ENCODE measurements at places on chromosomes 13 and 19.

GRCh38 chr19:33402421-33403220 is 29.1 kb downstream of the CEBPG start:
- DNase-seq: peak; percentile 27

DNA sequence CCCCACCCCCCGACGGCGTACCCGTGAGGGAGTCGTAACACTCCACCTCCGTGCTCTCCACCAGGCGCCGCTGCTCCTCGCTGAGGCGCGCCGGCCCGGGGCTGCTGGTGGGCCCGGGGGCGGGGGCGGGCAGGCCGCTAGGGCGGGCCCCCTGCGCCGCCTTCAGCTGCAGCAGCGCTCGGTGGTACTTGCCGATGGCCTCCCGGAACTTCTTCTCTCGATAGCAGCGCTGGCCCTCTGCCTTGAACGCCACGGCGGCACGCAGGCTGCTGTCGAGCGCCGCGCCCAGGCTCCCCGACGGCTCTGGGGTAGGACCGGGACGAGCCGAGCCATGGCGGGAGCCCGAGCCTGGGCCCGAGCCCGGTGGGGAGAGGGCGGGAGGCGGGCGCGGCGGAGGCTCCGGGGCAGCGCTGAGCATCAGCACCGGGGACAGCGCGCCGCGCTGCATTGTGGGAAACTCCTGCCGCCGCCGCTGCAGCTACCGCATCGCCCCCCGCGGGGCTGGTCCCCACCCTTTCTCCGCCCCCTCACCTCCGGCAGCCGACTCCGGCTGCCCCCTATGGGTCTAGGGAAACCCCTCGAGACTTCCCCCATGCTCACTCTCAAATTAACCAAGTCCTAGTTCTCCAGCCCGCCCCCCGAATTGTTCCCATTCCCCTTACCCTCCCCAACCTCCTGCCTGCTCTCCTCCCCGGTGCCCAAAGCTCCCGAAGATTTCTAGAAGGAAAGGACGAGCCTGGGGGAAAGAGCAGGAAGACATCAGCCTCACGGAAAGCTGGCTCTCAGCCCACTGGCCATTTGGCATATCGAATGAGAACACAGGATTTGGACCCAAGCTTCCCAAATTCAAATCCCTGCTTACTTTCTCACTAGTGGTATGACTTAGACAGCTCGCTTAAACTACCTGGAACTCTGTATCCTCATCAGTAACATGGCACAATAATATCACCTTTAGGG is at the start of gene TTC9B:
Gene TTC9B (minus strand): TSS at position 451 of the 957 bp plus-strand sequence. CDS start 3 bp downstream, at position 448.
- no peak for DNase-seq

- no peak for DNase-seq
Observed at GRCh38 chr13:98206946-98207345, 29.9 kb upstream of the RNF113B start.

DNA sequence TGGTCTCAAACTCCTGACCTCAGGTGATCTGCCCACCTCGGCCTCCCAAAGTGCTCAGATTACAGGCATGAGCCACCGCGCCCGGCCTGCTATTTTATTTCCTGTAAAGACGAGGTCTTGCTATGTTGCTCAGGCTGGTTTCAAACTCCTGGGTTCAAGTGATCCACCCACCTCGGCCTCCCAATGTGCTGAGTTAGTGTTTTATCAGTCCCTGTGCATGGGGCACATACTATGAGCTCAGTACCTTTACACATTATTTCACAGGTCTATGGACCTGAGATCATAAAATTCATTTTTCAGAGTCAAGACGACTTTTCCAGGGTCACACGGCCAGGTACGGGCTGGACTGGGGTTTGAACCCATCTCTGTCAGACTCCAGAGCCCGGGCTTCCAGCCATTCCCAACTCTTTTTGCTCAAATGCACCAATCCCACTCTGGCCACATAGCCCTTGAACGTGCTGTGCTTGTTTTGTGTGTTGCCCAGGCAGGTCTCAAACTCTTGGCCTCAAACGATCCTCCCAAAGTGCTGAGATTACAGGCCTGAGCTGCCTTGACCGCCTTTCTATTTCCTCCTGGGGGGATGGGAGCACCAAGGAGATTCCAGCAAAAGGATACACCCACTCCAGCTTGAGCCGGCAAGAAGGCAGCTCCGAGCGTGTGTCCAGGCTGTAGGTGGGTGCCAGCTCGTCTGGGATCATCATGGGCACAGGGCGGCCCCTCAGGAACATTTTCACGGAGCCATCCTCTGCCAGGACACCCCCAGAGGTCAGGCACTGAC is 1.1 kb downstream of the EML2 start:
- DNase-seq: no peak

DNA sequence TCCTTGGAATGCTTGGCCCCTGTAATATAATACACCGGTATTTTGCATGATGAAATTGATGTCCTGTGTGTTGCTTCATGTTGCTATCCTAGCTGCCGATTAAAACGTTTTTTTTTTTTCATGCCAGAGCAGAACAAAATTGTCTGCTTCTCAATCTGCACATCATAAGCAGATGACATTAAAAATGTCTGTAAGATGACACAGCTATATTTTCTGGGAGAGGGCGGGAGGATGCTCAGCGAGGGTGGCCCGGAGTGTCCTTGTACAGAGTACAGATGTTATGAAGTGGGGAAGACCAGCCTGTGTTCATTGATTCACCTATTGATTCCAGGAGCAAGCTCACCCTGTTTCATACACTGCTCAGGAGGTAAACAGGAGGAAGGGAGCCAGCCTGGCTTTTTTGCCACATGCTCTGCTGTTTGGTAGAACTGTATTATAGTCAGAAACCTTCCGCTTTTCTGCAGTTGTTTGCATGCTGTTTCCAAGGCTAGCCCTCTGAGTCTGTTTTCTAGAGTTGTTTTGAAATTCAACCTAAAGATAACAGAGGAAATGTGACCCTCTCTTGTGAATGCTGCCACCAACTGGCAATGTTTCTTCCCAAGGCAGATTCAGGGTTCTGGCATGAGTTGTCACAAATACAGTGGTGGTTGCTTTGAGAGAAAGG is 4.7 kb upstream of the IRS2 start:
- DNase-seq: no peak

- no peak for DNase-seq
Observed at GRCh38 chr13:73138276-73138637, 79.5 kb downstream of the KLF5 start.

GRCh38 chr13:23672616-23673015 is 102.4 kb downstream of the TNFRSF19 start:
- no peak for DNase-seq

- no peak for DNase-seq
Observed at GRCh38 chr13:84439108-84439507, 556.8 kb upstream of the SLITRK1 start.
